ENCODE measurements at places on chromosomes 13 and 19.

GRCh38 chr19:49425922-49426592 is 869 bp downstream of the GFY start:
- peak; percentile 80 for DNase-seq

DNA sequence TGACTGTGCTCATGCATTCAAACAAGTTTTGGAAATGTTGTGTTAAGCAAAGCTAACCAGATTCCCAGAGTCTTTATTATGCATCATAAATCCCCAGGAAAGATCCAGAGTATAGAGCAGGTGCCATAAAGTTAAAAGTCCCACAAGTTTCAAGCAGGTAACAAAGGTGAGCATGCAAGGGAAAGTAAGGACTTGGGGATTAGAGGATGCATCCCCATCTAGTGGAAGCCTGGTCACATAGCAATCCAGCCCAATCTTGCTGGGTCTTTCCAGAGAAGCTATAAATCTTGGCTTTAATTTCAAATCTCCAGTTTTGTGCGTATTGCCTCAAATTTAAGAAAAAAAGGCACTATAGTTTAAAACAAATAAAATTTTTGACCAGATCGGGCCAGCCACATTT is 72.7 kb downstream of the ZNF254 start:
- DNase-seq = no peak

DNA sequence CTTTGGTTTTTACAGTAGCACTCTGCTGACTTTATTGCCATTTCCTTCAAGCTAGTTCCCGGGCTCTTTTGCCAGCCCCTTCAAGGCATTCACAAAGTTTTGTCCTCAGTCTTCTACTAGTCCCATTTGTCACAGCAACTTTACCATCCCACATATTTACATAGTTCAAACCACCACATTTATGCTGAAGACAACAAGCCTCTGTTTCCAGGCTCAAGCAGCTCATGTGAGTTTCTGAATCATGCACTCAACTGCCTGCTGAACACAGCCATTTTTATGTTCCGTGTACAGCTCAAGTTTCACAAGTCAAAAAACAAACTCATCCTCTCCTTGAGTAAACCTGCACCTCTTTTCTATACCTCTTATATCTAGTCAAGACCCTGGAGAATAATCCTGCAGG is 977.0 kb upstream of the SLC10A2 start:
- DNase-seq = no peak

GRCh38 chr19:31408460-31409124 is 59.4 kb upstream of the TSHZ3 start:
- DNase-seq = no peak

DNA sequence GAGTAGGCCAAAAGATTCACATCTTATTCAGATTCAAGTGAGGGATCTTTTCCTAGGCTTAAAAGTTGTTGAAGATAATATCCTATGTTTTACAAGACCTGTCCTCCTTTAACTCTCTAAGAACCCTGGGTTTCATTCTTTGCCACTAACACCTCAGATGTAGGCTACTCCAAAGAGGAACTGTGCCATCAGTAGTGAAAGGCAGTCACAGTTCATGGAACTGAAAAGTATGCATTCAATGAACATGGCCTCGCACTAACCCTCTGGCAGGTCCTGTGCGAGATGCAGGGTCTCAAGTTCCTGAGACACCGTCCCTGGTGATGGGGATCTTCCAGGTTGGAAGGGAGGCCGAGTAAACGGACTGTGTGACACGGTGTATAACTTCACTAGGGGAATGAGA is 4.3 kb downstream of the LGALS14 start:
- DNase-seq = no peak
